AG20443 (cell line): ENCODE measurements at places on chromosomes 4 and X.

DNA sequence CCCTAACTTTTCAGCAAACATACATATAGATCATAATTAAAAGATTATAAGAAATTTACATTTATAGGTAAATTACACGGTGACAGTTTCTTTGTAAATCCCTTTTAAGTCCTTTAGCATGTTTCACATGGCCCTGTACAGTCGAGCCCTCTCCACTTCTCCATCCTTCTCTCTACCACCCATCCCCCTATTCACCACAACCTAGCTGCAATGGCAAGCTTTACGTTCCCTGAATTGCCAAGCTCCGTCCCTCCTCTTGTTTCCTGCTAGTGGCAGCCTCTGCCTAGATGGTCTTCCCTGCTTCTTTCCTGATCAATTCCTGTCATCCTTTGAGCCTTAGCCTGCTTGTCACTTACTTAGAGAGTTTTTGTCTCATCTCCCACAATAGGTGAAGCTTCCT lies 116.2 kb downstream of the TMA16 start:
- DNase-seq, result no peak

DNA sequence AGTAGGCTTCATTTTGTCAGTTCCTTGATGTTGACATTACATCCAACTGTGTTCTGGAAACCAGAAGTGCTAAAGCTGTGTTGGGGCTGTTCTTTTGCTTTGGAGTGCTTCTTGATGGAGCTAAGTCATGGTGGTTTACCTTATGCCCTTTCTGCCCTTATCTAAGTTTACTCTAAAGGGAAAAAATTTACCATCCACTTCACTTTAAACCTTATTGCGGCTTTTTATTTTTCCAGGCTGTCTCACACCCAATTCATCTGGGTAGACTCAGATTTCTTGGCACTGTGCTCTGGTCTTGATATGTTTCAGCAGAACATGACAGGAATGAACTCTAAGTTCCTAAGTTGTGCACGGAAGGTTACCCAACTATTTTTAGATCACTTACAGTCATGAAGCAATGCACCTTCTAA lies 104.7 kb upstream of the TTC29 start:
- DNase-seq, result no peak

DNA sequence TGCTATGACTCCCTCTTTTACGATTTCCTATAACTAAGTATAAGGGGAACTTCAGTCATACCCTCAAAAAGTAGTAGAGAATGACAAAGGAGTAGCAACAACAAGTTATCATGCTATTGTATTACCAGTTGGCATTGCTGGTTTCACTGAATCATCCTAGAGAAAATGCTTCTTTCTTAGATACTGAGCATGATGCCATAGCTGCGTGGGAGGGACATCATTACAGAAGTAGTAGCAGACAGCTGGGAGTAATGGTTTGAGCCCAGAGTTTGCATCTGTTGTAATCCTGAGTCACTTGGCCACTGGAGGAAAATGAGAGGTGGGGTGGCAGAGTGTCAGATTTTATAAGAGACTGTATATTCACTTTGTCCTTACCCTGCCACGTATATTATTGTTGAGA lies 38.6 kb downstream of the MTMR1 start:
- peak; percentile 81 for DNase-seq

- no peak for DNase-seq
Measured at GRCh38 chr4:158111241-158111640, 61.6 kb downstream of the GASK1B start.

GRCh38 chr4:152862608-152863007 lies 73.5 kb upstream of the FHDC1 start:
- DNase-seq, result no peak

DNA sequence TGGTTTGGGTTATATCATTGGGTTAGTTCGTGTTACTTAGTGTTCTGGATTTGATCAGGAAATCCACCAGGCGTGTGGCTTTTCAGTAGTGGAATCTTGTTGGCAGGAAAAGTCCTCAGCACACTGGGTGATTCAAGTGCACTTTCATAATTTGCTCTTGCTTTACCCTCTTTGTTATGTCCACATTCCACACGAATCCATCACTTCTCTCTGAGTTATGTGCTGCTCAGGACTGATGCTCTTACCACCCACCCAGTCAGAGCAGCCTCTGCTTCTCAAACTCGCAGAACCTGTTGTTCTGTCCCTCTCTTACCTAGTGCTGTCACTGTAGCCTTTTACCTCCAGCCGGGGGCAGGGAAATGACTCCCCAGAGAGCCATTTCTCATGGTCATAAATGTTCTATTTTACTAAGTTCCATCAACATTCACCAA lies 37.2 kb upstream of the SCRG1 start:
- DNase-seq, result peak; percentile 80

GRCh38 chr4:185304541-185304940 lies 91.2 kb downstream of the LRP2BP start:
- DNase-seq, result no peak

- DNase-seq, result no peak
Measured at GRCh38 chrX:131359611-131360010, 70.5 kb upstream of the IGSF1 start.

- DNase-seq, result no peak
Measured at GRCh38 chrX:27565992-27566391, 24.2 kb upstream of the DCAF8L2 start.

DNA sequence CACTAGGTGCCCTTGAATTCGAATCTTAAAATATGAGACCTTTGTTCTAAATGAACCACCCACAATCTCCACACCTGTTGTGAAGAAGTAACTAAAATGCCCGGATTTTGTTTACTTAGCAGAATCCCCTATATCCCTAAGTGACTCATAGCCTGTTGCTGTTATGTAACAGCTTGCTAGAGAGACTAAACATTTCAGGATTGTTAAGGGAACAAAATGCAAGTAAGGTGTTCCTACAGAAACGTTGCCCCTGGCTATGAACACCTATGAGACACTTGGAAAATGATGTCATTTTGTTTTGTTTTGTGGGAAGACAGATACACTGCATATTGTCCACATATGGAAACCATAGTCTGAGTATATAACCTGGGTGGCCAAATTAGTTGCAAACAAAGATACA lies 24.2 kb upstream of the MXRA5 start:
- DNase-seq, result no peak

GRCh38 chr4:146260521-146260920 lies 46.2 kb downstream of the REELD1 start:
- DNase-seq, result no peak

- no peak for DNase-seq
Measured at GRCh38 chr4:17763931-17764330, 17.5 kb downstream of the FAM184B start.

- peak; percentile 5 for DNase-seq
Measured at GRCh38 chr4:4803216-4803911, 56.1 kb upstream of the MSX1 start.

DNA sequence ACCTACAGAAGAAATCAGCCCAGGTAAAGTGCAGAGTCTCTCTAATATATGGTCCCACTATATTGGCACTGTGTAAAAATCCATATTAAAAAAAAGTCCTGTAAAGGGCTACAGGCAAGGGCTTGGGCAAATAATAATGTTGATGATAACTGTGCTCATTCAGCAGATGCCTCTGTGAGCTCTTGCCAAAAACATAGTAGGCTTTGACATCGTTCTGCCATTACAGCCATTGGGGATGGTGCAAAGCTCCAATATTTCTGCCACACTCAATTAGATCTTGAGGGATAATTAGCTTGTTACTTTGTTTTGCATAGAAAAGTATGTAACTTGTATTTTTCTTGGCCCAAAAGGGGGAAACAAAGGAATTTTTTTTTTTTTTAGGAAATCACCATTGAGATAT lies 645.5 kb upstream of the FAM241A start:
- no peak for DNase-seq

DNA sequence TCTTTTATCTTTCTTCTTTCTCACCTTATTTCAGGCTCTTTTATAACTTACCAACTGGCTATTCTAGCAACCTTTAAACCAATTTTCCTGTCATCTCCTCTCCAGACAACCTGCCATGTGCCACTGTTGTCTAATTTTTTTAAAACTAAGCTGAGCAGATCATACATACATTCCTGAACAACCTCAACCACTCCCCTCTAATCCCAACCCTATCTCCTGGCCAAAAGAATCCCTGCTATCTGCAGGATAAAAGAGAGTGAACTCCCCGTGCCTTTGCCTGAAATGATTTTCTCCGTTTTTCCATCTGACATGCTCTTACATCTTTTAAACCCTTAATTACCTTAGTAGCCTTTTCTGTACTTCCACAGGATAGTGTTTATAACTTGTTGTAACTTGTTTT lies 35.5 kb downstream of the DCUN1D4 start:
- DNase-seq, result no peak

- no peak for DNase-seq
Measured at GRCh38 chr4:94802091-94802490, 44.3 kb downstream of the BMPR1B start.

DNA sequence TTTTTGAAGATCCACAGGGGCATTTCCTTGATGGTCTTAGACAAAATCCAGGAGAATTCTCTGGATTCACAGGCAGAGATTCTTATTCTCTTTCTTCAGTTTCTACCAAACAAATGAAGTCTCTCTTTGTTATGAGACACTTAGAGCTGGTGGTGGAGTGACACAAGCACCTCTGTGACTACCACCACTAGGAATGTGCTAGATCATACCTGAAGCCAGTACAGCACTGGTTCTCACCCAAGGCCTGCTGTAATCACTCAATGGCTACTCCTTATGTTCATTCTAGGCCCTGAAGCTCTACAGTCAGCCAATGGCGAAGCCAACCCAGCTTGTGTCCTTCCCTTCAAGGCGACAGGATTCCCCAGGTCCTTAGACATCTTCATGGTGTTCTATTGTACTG lies 482.3 kb downstream of the TRAM1L1 start:
- DNase-seq, result no peak
